ENCODE measurements at places on chromosomes 3 and 15. TPM values are rescaled to one million over a fixed set of nuclear protein-coding genes. Genes with fewer than 3 reads are reported as not detected.

LMCD1 gene
- total RNA-seq: 93.6 TPM

KNG1 gene
- total RNA-seq: not detected

MKRN3 gene
- 0.41 TPM for total RNA-seq

SLC28A2 gene
- total RNA-seq: 0.21 TPM

SI gene
- not detected for total RNA-seq

ANKRD28 gene
- 57.2 TPM for total RNA-seq

SHF gene
- 6.4 TPM for total RNA-seq

MAPKBP1 gene
- 17.0 TPM for total RNA-seq

TCF12 gene
- total RNA-seq: 93.0 TPM

CD200 gene
- 4.4 TPM for total RNA-seq

KCNAB1 gene
- 4.7 TPM for total RNA-seq

TMEM108 gene
- total RNA-seq: 18.5 TPM

- no peaks in the 10 kb centered on the region for H3K27me3 ChIP-seq
- no peaks in the 10 kb centered on the region for H3K4me1 ChIP-seq
- no peaks in the 10 kb centered on the region for H3K36me3 ChIP-seq
- H3K4me3 ChIP-seq: no peak overlapping the region
These were observed 207.1 kb downstream of the KCNMB2 start for GRCh38 chr3:178743297-178743696.

DNA sequence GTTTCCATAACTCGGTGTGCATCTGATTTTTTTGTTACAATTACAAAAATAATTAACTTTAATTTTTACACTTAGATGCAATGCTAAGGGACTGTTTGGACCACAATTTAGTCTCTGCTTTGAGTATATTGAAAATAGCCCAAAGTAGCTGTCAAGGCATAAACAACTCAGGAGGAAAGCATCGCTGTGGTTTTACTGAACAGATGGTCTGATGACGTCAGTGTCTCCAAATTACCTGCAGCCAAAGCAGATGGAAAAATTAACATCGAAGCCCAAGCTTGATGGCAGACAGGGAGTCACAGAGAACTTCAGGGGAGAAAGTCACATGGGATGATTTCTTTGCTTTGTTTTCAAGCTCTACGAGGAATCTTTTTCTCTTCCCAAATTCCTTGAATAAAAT lies 83.1 kb upstream of the PLCL2 start:
- peaks cover 21% of the 10 kb centered on the region for H3K4me1 ChIP-seq
- no peak for DNase-seq
- H3K27me3 ChIP-seq: no peaks in the 10 kb centered on the region
- no peak overlapping the region for H3K27ac ChIP-seq

GRCh38 chr3:129266651-129267050 lies 12.0 kb upstream of the HMCES start:
- no peaks in the 10 kb centered on the region for H3K4me1 ChIP-seq
- H3K4me3 ChIP-seq: no peak overlapping the region
- H3K27ac ChIP-seq: no peak overlapping the region
- H3K36me3 ChIP-seq: peaks cover 100% of the 10 kb centered on the region

GRCh38 chr15:89398896-89399237 lies 64.2 kb upstream of the POLG start:
- no peak overlapping the region for H3K27ac ChIP-seq
- H3K4me3 ChIP-seq: no peak overlapping the region
- H3K4me1 ChIP-seq: peaks cover 10% of the 10 kb centered on the region
- H3K27me3 ChIP-seq: peaks cover 87% of the 10 kb centered on the region
- DNase-seq: no peak

- H3K27me3 ChIP-seq: no peaks in the 10 kb centered on the region
- H3K4me3 ChIP-seq: no peak overlapping the region
- DNase-seq: no peak
- H3K27ac ChIP-seq: no peak overlapping the region
- peaks cover 88% of the 10 kb centered on the region for H3K36me3 ChIP-seq
These were observed 21.4 kb downstream of the CALML4 start for GRCh38 chr15:68183616-68184315.

DNA sequence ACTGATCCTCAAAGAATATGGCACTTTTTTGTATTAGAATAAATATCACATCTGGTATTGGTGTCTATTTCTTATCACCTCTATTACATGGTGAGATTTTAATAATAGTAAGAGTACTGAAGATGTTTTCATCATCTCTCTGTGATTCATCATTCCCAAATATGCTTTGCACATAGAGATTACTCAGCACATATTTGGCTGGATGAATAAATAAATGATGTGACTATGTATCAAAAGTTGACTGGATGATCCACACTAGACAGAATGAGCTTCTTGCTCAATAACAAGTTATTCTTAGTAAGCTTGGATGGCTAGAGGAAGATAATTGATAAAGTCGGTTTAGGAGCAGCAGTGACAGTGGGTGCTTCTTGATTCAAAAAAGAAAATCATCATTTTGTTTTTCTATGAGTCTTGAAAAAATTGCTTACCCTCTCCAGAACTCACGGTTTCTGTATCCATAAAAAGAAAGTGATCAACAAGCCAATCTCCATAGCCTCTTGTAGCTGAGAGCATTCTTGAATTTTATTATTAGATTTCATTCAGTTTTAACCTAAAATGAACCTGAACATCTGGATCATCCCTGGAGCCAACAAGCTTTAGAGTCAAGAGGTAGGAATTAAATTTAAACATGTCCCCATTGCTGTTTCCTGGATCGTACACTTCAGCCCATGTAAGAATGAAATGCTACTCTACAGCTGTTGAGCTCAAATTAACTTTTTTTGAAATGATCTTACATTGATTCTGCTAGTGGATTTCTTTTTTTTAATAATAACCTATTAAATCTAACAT lies 104.8 kb upstream of the OSTN start:
- no peak for DNase-seq
- no peak overlapping the region for H3K27ac ChIP-seq
- H3K4me3 ChIP-seq: no peak overlapping the region
- no peaks in the 10 kb centered on the region for H3K4me1 ChIP-seq
- no peaks in the 10 kb centered on the region for H3K27me3 ChIP-seq

- H3K27ac ChIP-seq: no peak overlapping the region
- no peak overlapping the region for H3K4me3 ChIP-seq
- no peak for DNase-seq
- no peaks in the 10 kb centered on the region for H3K4me1 ChIP-seq
- H3K36me3 ChIP-seq: no peaks in the 10 kb centered on the region
These were observed 43.7 kb downstream of the TMEM45A start for GRCh38 chr3:100536093-100536492.

- H3K27ac ChIP-seq: no peak overlapping the region
- H3K36me3 ChIP-seq: no peaks in the 10 kb centered on the region
- H3K27me3 ChIP-seq: no peaks in the 10 kb centered on the region
These were observed 11.6 kb upstream of the CLDN18 start for GRCh38 chr3:137998121-137999042.

DNA sequence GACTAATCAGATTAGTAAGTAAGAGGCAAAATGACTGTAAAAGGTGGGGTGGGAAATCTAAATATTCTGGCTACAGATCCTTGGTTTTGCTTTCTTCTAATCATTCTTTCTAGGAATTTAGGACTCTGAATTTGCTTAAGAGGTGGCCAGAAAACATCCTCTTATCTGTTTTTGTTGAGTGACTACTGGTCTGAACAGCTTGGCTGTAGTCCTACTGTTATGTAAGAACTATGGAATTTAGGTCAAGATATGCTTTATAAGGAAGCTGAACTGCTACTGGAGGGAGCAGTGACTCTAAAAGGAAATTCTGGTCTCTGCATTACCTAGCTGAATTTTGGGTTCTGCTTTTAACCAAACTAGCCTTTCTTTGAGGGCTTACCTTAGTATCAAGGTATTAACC lies 33.5 kb upstream of the CSPG5 start:
- H3K27ac ChIP-seq: peak overlapping the region; percentile 4
- no peak overlapping the region for H3K4me3 ChIP-seq
- no peaks in the 10 kb centered on the region for H3K27me3 ChIP-seq

DNA sequence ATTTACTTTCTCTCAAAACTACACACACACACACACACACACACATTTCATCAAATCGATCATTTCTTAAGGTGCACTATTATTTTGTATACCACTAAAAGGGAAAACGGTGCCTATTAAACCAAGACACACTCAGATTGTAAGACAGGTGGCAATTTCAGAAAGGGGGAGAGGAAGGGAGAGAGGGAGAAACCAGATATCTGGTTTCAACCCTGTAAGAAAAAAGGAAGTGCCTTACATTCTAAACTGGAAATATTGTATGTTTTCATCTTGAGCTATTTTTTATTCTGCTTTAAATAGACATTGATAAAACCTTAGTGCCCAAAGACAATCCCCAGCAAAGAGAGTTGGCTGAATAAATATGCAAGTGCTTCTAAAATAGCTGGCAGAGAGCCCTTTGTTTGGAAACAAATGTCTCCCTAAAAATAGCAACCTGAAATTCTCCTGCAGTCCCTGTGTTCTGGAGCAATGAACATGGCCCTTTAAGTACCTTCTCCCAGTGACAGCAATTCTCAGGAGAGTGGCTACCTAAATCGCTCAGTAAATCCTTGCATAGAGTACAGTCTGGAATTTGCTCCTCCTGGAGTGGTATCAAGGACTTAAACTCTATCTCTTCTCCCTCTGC lies 85.7 kb downstream of the RARB start:
- no peak overlapping the region for H3K27ac ChIP-seq
- no peak for DNase-seq

- DNase-seq: no peak
- H3K4me3 ChIP-seq: no peak overlapping the region
- no peaks in the 10 kb centered on the region for H3K36me3 ChIP-seq
- no peaks in the 10 kb centered on the region for H3K4me1 ChIP-seq
These were observed 26.0 kb upstream of the TRIM71 start for GRCh38 chr3:32791833-32792232.

DNA sequence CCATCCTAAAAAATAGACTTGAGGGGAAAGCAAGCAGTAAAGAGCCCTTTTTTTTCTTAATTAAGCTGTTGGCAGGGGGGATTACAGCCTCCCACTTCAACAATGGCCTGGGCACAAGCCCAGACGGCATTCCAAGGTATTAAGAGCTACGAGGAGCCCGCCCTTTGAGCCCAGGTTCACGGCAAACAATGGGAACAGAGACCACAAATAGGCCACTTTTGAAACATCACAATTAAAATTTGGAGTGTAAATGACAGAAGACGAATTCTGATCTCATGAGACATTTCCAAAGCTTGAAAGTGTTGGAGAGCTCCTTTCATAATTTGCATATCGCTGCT lies 8.9 kb downstream of the CHSY1 start:
- H3K27ac ChIP-seq: peak overlapping the region; percentile 42
- no peak for DNase-seq
- peaks cover 98% of the 10 kb centered on the region for H3K4me1 ChIP-seq
- peak overlapping the region; percentile 23 for H3K4me3 ChIP-seq

DNA sequence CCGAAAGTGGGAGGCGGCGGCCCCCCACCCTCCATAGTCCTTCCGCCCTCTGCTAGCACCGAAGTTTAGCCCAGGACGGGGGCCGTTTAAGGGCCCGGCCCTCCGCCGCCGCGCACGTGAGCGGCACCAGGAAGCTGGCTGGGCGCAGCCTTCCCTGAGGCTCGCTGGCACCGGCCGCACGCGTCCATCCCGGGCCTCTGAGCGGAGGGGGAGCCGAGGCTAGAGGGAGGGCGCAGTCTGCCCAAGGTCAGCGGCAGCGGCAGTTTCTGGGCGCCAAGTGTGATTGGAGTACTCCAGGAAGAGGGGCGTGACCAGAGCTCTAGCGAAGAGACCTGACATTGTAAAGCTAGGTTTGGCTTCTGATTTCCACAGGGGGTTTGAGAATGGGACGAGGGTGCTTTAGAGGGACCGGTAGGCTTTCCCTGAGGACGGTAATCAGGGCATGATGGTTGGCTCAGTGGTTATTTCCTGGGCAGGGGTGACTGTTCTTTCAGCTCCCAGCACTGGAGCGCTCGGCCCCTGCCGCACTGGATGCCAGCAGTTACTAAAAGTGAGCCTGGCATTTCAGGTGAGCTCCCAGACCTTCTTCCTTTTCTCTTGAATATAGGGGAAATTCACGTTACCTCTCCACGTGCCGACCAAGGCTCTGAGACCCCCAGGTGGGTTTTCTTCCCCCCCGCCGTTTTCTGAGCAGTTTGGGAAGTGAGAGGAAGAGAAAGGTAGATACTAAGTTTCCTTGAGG lies 853 bp downstream of the TEX264 start:
- peak overlapping the region; percentile 95 for H3K4me3 ChIP-seq
- peaks cover 50% of the 10 kb centered on the region for H3K4me1 ChIP-seq
- peaks cover 21% of the 10 kb centered on the region for H3K36me3 ChIP-seq
- peak; percentile 82 for DNase-seq
- no peaks in the 10 kb centered on the region for H3K27me3 ChIP-seq
- peak overlapping the region; percentile 95 for H3K27ac ChIP-seq

DNA sequence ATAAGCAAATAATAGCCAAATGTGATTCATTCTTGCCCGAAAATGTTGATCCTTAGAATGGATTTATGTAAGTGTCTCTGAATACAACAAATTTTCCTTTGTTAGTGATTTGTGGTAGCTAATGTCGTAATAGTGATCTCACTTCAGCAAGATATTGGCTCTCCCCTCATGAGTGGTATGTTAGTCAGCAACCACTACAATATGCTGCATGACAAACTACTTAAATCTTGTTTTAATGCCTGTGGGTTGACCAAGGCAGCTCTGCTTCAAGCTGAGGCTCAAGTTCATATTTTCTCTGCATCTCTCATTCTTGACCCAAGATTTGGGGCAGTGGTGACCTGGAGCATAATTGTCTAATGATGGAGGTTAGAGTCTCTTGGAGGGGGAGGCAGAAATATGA lies 49.8 kb upstream of the GALNT15 start:
- H3K27me3 ChIP-seq: no peaks in the 10 kb centered on the region
- peaks cover 2% of the 10 kb centered on the region for H3K4me1 ChIP-seq
- no peaks in the 10 kb centered on the region for H3K36me3 ChIP-seq

DNA sequence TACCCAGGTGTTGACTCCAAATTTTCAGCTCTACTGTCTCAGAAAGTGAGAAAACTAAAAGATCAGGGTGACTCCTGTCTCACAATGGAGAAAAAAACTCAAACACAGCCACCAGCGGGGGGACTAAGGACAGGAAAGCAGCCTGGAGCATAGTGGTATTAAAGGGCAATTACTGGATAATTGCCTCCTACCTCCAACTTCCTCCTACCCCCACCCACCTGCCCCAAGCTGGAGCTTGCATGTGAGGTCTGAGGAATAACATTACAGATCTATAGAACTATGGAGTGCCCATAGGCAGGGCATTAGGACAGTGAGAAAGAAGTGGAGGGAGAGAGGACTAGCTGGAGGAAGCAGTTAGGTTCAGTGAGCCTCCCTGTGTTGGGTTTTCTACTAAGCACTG lies 2.7 kb upstream of the PCCB start:
- no peak for DNase-seq
- peaks cover 18% of the 10 kb centered on the region for H3K4me1 ChIP-seq
- no peak overlapping the region for H3K27ac ChIP-seq
- no peaks in the 10 kb centered on the region for H3K27me3 ChIP-seq
- H3K4me3 ChIP-seq: no peak overlapping the region
- H3K36me3 ChIP-seq: no peaks in the 10 kb centered on the region

DNA sequence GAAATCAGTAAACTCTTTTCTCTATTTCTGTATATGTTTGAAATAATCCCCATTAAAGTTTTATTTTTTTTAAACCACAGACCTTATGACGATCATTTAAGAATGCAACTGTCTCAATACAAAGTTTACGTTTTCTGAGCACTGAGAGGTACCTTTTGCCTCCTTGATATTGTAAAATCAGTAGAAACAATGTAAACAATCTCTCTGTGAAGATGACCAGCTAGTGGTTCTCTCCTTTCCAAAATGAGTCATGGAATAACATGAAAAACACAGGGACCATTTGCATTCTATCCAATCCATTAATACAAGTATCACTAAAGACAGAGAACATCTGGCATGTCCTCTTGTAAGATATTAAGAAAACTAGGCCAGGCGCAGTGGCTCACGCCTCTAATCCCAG lies 48.8 kb downstream of the RAD18 start:
- H3K4me3 ChIP-seq: no peak overlapping the region
- H3K27ac ChIP-seq: no peak overlapping the region
- H3K27me3 ChIP-seq: no peaks in the 10 kb centered on the region
- no peak for DNase-seq

All from lower lobe of right lung (tissue), 2 donors.